Activated CD8-positive, alpha-beta T cell treated with anti-CD3 and anti-CD28 coated beads for 36 hours (primary cell): ENCODE measurements at places on chromosomes 12 and 14.

- no peak for DNase-seq
These were observed 60.7 kb downstream of the SSPN start for GRCh38 chr12:26255893-26256645.

GRCh38 chr12:22935090-22935489 is 310.1 kb downstream of the ETNK1 start:
- DNase-seq = no peak

DNA sequence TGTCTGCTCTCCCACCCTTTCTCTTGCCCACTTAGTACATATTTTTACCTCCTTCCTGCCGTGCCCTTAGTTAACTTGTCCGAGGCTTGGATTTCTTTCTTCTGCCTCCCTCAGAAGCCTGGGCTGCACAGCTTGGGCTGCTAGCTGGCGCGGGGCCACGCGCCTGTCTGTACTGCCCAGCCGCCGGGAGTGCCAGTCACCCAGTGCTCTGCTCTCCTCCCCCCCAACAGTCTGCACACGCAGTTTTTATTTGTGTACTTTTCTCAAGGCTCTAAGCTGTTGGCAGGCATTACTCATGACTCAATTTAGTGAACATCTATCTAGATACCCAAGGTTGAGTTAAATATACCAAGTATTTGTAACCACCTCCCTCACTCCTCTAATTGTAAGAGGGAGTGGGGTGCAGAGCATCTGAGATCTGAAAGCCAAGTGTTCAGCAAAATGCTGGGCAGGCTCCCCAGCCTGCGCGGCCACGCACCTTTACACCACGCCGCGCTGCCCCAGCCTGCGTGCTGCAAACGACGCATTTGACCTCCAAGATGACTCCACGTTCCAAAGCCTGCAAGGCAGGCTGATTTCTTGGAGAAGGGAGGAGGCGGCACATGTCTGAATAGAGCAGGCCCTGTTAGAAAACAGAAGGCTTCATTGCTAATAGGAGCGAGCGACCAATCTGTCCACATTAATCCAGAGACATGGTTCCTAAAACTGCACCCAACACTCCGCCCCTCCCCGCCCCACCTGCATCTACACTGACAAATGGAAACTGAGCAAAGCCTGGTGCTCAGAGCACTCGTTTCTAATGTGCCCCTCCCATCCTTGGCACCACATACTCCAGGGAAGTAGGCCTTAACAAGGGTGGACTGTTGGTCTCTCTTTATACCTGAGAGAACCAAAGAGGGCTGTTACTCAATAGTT is 18.2 kb upstream of the CACNA2D4 start:
- no peak for DNase-seq

GRCh38 chr12:4243091-4243490 is 30.5 kb upstream of the CCND2 start:
- no peak for DNase-seq

- DNase-seq = peak; percentile 60
These were observed 508 bp downstream of the HNRNPC start for GRCh38 chr14:21268617-21269251.

DNA sequence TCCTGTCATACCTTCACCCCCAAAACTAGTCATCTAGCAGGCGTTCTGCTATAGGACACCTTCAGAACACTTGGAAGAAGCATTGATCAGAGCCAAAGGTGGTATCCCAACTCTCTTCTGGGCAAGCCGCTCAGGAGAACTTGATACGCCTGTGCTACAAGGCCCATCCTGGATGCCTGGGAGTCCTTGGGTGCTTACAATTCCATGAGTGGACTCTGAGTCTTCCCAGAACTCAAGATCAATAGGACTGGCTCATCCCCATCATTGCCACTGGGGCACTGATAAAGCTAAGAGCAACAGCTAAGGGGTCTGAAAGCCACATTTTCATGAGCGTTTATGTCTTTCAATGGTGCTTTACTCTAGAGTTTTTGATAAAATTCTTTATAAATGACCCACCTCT is 1.9 kb downstream of the SPTB start:
- DNase-seq = no peak

GRCh38 chr12:121990692-121991603 is 30.7 kb upstream of the BCL7A start:
- DNase-seq = peak; percentile 60

DNA sequence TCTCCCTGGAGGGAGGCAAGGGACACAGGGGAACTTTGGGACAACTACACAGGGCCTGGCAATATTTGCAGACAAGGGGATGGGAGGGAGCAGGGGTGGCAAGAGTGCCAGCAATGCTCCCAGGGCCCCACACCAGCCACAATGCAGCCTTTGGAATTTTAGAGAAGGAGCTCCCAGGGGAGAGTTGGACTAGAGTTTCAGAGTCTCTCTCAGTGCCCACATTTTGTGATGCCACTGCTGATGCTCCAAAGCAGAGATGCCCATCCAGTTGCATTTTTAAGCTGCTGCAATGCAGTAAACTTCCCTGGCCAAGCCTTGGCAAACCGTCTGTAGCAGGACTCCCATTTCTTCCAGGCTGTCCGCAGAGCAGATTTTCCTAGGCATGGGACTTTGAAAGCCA is 98.9 kb downstream of the ZFP36L1 start:
- DNase-seq = no peak

DNA sequence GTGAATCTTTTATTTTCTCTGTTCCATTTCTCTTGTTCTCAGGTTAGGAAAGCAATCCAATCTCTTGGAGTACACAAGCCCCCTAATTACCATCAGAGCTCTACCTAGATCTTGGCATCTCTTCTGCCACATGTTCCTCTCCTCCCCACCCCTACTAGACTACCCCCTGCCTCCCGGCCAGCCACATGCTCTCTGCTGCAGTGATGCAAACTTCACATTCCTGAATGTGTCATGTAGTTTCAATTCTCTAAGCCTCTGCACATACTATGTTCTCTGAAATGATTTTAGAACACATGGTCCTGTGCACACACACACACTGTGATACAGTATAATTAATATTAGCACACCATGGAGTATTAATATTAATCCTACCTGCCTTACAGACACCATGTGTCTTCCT is 104.6 kb downstream of the EFCAB11 start:
- no peak for DNase-seq

GRCh38 chr14:105473677-105474482 is 741 bp upstream of the CRIP2 start:
- DNase-seq = peak; percentile 73

- no peak for DNase-seq
These were observed 436.5 kb downstream of the TMEM132D start for GRCh38 chr12:129467289-129467688.

DNA sequence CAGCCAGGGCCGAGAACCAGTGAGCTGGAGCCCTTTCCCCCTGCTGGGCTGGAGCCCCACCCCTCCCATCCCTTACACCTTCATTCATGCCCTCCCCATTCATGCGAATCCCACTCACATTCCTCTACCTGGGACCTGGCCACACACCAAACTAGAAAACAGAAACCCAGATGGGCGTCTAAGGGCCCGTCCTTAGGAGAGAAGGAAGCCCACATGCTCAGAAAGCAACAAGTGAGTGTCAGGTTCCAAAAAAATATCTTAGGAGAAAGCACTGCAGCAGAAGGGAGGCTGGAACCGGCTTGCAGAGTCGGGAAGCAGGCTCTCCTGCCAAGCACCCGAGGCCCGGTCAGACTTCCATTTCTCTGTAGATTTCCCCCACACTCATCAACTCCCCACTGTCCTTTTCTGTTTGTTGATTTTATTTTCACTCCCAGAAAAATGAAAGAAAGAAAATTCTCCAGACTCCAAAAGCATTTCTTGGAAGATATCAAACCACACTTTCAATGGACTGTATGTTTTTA is 13.6 kb downstream of the BCL11B start:
- DNase-seq = no peak

DNA sequence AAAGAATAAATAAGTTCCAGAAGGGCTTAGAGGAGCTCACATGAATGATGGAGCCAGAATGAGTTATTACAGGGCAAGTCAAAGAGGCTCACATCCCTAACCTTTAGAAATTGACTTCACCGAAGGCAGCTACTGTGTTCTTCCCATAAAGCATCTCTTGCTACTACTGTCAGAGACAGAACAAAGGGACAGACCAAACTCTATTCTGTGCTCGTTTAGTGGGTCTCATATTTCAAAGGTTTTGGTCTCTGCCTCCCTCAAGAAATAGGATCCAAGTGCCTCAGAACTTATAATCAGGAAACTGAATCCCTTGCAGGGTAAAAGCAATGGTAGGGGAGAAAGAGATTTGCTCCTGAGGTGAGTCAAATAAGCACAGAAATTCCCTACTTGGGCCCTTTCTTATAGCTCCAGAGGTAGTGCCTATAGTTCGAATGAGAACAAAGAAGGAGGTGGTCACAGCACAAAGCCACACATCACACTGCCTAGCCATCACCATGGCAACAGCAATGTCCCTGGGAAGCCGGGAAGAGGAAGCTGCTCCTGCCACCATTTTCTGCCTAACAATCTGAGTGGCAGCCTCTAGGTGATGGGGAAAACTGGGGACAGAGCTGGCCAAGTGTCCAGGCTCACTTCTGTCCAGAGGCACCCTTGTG is 294.9 kb downstream of the FOXN3 start:
- DNase-seq = no peak

DNA sequence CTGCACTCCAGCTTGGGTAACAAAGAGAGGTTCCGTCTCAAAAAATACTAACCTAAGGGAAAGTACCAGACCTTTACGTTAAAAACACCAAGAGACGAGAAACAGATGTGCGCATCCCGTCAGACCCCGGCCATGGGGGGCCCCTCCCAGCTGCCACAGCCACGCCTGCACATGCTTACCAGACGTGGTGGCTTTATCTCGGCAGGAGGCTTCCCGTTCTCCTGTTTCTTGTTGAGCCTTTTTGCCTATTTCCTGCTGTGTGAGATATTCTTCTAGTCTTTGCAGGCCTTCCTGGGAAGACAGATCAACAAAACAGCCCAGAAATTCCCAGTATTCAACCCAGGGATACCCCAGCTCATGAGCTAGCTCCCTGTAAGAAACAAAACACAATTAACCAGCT is 23.6 kb downstream of the PGAM5 start:
- no peak for DNase-seq

DNA sequence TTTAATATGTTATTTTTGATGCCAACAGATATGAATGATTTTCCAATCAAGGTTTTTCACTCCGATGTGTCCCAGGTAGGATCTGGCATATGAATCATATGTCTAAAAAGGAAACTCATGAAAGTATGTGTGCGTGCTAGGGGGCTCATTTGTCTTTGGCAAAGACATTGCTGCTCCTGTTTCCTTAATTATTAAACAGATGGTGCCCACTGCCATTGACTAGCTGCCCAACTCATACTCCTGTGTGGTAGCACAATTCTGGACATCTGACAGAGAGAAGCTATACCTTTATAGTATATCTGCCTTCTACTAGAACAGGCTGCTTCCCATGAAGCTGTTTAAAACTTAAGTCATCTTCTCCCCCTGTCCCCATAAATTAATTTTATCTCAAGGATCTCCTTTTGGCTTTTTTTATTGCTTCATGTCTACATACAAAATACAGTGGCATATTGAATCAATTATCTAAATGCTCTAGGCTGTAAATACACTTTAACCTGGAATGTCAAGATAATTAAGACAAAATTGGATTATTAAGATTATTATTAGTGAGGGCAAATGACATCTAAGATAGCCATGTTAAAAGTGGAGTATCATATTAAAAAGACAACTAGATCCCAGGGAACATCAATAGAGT is 1.4 kb upstream of the PDE3A start:
- DNase-seq = no peak

- no peak for DNase-seq
These were observed 436 bp downstream of the ASB2 start for GRCh38 chr14:93975791-93976476.

GRCh38 chr14:105529319-105529568 is 2.9 kb downstream of the TMEM121 start:
- no peak for DNase-seq

- no peak for DNase-seq
These were observed 710.5 kb downstream of the NOVA1 start for GRCh38 chr14:25887251-25887878.

DNA sequence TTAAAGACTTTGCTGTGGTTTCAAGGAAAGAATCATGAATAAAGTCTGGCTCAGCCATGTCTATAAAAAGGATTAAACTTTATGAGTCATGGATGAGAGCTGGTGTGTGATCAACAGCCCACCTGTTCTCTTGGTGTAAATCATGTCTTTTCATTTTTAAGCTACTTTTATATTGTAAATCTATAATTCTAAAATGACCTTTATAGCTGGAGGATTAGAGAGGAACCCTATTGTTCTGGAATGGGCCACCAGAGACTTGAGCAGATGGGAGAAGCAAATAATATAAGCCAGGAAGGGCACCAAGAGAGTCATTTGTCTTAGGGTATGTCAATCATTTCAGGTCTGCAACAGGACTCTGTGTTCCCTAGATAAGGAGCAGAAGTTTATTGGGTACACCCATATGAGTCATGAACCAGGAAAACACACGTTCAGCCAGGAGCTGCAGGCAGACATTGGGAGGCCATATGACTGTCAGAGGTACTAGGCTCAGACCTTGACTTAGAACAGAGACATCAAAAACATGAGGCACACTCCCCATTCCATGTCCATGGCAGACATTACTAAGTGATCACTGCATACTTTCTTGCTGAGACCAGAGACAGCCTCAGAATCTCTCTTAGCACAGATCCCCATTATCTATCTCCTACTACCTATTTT is 49.3 kb downstream of the NDUFA12 start:
- no peak for DNase-seq

GRCh38 chr14:37472906-37473305 is 122.1 kb downstream of the FOXA1 start:
- DNase-seq = no peak

DNA sequence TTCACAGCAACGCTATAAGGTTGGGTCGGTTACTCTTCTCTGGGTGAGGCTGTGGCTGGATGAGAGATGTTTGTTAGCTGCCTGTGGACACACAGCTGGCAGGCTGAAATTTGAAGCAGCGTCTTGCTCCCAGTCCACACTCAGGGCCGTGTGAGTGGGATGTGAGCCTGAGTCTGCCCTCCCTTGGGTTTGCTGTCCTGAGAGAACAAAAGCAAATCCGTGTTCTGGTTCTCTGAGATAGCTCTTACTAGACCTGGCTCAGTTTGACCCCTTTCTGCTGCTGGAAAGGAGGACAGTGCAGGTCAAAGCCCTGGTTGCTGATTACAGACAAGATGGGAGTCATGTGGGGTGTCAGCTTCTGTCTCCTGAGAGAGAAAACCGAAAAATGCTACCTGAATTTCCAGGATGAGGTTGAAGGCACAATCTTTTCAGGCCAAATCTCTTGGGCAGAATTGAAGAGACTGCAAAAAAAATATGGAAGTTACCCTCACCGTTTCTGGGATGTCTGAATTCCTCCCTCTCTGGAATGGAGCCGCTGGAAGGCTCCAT is 270.8 kb downstream of the ZFP36L1 start:
- DNase-seq = no peak

DNA sequence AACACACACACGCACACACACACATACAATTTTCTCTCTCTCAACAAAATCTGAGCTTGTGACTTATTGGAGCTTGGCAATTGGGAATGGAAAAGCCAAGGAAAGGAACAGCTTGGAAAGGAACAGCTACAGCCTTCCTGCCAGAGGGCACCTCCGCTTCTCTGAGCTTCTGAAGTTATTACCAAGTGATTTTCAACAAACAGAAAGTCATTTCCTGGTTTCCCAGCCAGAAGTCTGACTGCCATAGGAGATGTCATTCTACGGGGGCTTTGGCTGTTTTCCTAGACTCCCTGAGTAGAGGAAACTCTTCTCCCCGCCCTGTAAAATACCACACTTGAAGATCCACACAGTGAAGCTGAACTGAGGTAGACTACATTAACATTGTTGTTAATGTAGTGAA is 198.3 kb downstream of the CFAP54 start:
- DNase-seq = no peak

- DNase-seq = no peak
These were observed 6.7 kb downstream of the C12orf54 start for GRCh38 chr12:48489012-48489411.

- DNase-seq = no peak
These were observed 3.2 kb downstream of the OSBPL8 start for GRCh38 chr12:76556368-76556767.
